Activated naive CD4-positive, alpha-beta T cell treated with anti-CD3 and anti-CD28 coated beads for 36 hours (primary cell): ENCODE measurements at places on chromosomes 11 and 22.

GRCh38 chr11:45278714-45279113 lies 7.4 kb downstream of the SYT13 start:
- peaks cover 11% of the 10 kb centered on the region for H3K27me3 ChIP-seq
- H3K4me1 ChIP-seq: no peaks in the 10 kb centered on the region
- no peak overlapping the region for H3K4me3 ChIP-seq
- no peaks in the 10 kb centered on the region for H3K36me3 ChIP-seq
- no peak for DNase-seq

DNA sequence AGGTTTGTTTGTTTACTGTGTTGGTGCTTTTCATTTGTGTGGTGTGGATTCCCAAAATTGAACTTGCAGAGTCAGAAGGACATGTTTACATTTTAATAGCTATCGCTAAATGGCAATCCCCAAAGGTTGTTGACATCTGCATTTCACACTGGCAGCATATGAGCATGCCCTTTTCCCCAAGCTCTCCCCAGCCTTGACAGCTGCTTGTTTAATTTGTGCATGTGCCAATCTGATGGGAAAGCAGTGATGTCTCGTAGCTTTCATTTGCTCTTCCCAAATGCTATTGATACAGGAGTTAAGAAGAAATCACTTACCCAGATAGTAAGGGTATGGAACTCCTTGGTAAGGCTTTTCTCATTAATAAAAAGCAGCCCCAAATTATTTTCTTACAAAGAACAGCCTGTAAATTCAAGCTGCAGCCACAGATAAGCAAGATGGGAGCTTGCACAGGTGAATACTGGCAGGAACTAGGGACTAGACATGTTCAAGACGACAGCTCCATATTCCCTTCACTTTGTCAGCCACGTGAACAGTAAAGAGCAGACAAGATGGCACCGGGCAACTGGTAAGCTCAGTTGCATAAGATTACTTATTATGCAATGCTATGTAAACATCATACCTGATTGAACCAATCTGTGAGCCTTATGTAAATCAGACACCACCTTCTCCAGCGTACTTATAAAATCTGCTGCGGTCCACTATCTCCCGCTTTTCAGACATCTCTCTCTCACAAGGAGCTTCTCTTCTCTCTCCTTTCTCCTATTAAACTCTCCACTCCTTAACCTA lies 87.4 kb downstream of the IGLL5 start:
- no peaks in the 10 kb centered on the region for H3K4me1 ChIP-seq
- H3K4me3 ChIP-seq: no peak overlapping the region
- no peak overlapping the region for H3K27ac ChIP-seq
- H3K36me3 ChIP-seq: peaks cover 2% of the 10 kb centered on the region
- peaks cover 27% of the 10 kb centered on the region for H3K27me3 ChIP-seq

- no peaks in the 10 kb centered on the region for H3K27me3 ChIP-seq
- H3K27ac ChIP-seq: no peak overlapping the region
- no peak for DNase-seq
- H3K36me3 ChIP-seq: peaks cover 28% of the 10 kb centered on the region
- H3K4me1 ChIP-seq: no peaks in the 10 kb centered on the region
Measured at GRCh38 chr22:47174096-47174495, 411.6 kb downstream of the TBC1D22A start.

DNA sequence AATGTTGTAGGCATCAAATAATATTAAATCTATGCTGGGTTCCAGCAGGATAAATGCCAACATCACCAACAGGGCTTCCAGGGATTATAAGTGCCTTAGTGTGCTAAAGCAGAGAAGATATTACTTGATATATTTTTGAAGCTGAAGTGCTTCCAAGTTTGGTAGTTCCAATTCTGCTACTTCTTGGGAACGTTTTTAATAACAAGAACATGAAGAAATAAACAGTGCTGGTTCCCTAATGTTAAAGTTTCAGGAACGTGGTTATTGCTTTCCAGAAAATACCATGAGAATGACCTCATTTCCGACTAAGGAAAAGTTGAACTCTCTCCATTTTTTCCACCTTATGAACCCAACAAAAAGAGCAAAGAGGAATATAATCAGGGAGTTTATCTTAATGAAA lies 4.6 kb upstream of the RNF185 start:
- H3K4me3 ChIP-seq: no peak overlapping the region
- H3K4me1 ChIP-seq: peaks cover 5% of the 10 kb centered on the region
- no peak overlapping the region for H3K27ac ChIP-seq
- H3K27me3 ChIP-seq: peaks cover 2% of the 10 kb centered on the region

GRCh38 chr11:1444823-1445422 lies 41.7 kb downstream of the MOB2 start:
- no peak for DNase-seq
- H3K27me3 ChIP-seq: no peaks in the 10 kb centered on the region
- no peaks in the 10 kb centered on the region for H3K36me3 ChIP-seq
- H3K4me1 ChIP-seq: no peaks in the 10 kb centered on the region

DNA sequence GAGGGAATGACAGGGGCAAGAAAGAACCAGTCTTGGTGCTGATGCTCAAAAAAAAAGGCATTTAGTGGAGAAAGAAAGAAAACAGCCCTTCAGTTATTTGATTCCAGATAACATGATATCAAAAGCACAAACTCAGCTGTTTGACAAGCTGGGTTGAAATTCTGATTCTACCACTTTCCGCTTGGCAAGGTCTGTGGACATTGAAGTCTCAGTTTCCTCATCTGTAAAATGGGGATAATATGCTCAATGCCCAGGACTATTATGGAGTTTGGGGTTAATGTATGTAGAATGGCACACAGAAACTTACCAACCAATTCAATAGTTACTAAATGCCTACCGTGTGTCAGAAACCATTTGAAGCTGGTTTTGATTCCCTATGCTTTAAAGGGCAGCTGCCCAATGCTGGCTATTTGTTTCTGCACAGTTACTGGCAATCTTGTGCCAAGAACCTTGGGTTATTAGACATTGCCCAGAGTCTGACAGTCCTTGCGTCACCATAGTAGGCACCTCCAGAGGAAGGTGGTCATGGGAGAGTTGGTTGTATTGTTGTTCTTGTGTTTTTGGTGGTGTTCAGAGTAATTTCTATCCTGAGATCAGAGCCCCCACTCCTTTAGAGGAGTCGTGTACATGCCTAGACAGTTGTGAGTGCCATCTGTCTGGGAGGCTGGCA lies 19.5 kb downstream of the ELF5 start:
- no peak overlapping the region for H3K27ac ChIP-seq
- no peak overlapping the region for H3K4me3 ChIP-seq
- no peaks in the 10 kb centered on the region for H3K4me1 ChIP-seq
- no peak for DNase-seq
- no peaks in the 10 kb centered on the region for H3K36me3 ChIP-seq

- no peak for DNase-seq
- H3K27me3 ChIP-seq: peaks cover 27% of the 10 kb centered on the region
- H3K27ac ChIP-seq: no peak overlapping the region
- H3K36me3 ChIP-seq: no peaks in the 10 kb centered on the region
Measured at GRCh38 chr11:31903225-31904074, 92.3 kb upstream of the PAX6 start.

DNA sequence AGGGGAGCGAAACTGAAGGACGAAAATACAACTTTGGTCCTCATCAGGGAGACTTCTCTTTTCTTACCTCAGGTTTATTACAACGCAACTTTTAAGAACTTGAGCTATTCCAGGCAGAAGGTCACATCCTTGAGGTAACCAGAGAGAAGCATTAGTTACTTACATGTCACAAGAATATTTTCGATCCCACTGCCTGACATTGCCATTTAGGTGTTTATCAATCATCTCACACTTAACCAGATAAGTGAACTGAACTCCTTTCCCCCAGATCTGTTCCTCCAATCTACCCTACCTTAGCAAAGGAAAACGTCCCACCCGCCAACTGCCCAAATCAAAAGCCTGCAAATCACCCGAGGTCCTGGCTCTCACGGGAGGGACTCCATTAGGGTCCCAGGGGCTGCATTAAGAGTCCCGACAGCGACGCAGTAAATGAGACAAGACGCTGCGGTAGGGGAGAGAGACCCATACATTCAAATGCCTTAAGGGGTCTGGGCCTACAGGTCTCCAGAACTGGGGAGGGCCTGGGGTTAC lies 734 bp downstream of the ZNF280B start:
- H3K36me3 ChIP-seq: peaks cover 26% of the 10 kb centered on the region
- DNase-seq: no peak
- H3K27me3 ChIP-seq: peaks cover 2% of the 10 kb centered on the region

DNA sequence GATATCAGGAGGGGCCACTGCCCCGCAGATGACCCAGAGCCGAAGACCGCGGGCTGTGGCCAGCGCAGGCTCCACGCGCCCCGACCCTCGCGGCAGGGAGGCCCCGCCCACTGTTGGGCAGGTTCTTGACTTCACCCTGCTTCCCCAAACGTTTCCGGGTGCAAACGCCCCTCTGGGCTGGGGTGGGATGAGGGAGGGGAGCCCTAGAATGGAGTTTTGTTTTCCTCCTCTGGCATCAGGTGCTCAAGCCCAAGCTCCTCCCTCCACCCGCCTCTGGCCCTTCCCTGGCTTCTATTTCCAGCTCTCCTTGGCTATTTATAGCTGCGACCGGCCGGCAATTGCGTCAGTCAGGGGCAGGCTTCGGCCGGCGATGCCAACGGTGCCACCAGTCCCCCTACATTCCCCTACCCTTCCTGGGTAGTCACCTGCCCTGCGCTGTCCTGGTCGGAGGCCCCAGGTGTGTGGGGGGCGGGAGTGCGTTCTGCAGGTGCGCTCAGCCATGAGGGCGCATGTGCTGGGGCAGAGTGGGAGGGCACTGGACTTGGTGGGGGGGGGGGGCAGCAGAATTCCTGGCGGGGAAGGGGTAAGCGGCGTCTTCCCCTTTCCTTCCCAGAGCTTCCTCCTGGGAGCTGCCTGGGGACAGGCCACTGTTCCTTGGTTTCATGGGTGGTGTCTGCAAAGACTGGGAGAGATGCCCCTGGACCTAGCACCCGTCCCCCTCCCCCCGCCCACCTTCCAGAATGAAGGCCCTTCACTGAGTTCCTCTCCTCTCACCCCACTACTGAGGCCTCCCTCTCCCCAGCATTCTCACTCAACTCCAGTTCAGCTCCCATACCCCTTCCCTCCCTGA lies 23.6 kb downstream of the DUSP8 start:
- no peak for DNase-seq
- no peak overlapping the region for H3K4me3 ChIP-seq
- peaks cover 4% of the 10 kb centered on the region for H3K4me1 ChIP-seq
- no peaks in the 10 kb centered on the region for H3K36me3 ChIP-seq

GRCh38 chr11:113105592-113105991 lies 144.4 kb downstream of the NCAM1 start:
- no peaks in the 10 kb centered on the region for H3K36me3 ChIP-seq
- DNase-seq: no peak
- no peak overlapping the region for H3K27ac ChIP-seq
- no peak overlapping the region for H3K4me3 ChIP-seq

DNA sequence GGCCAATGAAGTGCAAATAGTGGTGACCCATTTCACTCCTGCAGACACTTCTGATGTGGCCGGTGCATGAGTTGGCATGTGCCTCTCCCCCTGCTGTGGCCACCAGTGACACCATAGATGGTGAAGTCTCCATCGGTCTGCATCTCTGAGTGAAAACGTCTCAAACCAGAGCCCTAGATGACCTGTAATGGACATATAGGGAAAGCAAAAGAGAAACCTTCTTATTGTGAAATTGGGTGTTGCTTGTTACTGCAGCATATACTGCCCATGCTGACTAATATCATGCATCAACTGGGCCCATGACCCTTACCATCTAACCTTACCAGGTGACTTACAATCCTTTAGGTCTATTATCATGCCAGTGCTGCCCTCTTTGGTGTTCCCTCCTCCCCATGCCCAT lies 11.7 kb upstream of the VPS37C start:
- H3K27me3 ChIP-seq: no peaks in the 10 kb centered on the region
- H3K27ac ChIP-seq: no peak overlapping the region
- H3K4me1 ChIP-seq: peaks cover 14% of the 10 kb centered on the region
- no peak overlapping the region for H3K4me3 ChIP-seq

GRCh38 chr11:103676413-103676812 lies 360.0 kb upstream of the DDI1 start:
- H3K36me3 ChIP-seq: no peaks in the 10 kb centered on the region
- no peak overlapping the region for H3K27ac ChIP-seq
- no peaks in the 10 kb centered on the region for H3K4me1 ChIP-seq
- H3K4me3 ChIP-seq: no peak overlapping the region

GRCh38 chr11:37184326-37184725 lies 586.3 kb upstream of the RAG2 start:
- DNase-seq: no peak
- no peak overlapping the region for H3K4me3 ChIP-seq
- no peaks in the 10 kb centered on the region for H3K36me3 ChIP-seq

DNA sequence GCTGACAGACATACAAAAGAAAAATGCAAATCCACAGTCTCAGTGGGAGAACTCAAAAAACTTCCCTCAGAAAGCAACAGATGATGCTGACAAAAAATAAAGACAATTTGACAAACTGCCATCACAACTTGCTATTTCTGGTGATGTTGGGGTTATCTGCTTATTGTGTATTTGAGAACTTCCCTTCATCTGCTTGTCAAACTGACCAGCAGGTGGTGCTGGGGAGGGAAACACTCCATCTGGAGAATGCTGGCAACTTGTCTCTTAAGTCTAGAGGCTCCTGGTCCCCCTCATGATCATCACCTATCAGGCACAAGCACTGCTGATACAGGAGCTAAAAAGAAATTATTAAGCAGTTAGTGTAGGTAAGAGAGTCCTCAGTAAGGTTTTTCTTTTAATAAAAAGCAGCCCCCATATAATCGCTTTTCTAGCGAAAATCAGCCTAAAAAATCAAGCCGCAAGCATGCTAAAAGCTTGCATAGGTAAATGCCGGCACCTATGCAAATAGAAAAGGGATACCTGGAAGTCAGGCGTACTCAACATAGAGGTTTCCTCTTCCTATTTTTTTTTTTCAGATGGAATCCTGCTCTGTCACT lies 9.8 kb upstream of the FAM111B start:
- peaks cover 21% of the 10 kb centered on the region for H3K27me3 ChIP-seq
- no peak overlapping the region for H3K27ac ChIP-seq
- H3K4me3 ChIP-seq: no peak overlapping the region
- H3K36me3 ChIP-seq: no peaks in the 10 kb centered on the region

DNA sequence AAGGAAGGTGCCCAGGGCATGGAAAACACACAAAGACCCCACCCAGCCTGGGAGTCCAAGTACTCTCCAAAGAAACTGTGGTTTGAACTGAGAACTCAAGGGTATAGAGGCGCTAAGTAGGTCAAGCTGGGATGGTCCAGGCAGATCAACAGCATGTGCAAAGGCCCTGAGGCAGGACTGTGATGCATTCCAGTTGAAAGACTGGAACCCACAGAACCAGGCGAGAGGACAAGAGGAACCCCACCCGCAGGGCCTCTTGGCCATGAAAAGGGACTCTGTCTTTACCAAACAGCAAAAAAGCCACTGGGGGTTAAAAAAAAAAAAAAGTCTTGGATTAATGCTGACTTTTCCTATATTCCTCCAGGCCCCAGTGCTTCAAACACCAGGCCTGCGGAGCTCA lies 14.3 kb downstream of the CARD10 start:
- H3K4me1 ChIP-seq: peaks cover 18% of the 10 kb centered on the region
- DNase-seq: no peak
- no peaks in the 10 kb centered on the region for H3K36me3 ChIP-seq
- no peak overlapping the region for H3K27ac ChIP-seq
- H3K27me3 ChIP-seq: no peaks in the 10 kb centered on the region

DNA sequence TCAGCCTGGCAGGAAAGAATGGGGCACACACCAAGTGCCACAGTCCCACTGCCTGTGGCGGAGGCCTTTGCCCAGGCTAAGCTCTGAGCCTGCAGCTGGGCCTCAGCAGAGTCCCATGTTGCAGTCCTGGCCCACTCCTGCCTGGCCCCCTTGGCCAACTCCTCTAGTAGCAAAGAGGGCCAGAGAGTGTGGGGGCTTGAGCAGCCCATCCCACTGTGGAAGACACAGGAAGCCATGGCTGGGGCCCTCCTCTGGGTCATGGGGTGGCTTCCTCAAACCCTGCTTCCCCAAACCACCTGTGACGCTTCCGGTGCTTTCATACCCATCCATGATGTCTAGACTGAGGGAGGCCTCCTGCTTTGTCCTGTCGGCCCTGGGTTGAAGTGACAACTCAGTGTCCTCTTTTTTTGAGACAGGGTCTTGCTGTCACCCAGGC lies 5.8 kb downstream of the RPS19BP1 start:
- peaks cover 90% of the 10 kb centered on the region for H3K4me1 ChIP-seq
- peaks cover 52% of the 10 kb centered on the region for H3K36me3 ChIP-seq
- H3K27ac ChIP-seq: peak overlapping the region; percentile 92
- H3K4me3 ChIP-seq: no peak overlapping the region
